Thymus (tissue), 14 donors: ENCODE measurements at places on chromosomes 13 and 19. TPM values are rescaled to one million over a fixed set of nuclear protein-coding genes. Genes with fewer than 3 reads are reported as not detected.

The URAD gene
- 0.38 TPM for total RNA-seq

DNA sequence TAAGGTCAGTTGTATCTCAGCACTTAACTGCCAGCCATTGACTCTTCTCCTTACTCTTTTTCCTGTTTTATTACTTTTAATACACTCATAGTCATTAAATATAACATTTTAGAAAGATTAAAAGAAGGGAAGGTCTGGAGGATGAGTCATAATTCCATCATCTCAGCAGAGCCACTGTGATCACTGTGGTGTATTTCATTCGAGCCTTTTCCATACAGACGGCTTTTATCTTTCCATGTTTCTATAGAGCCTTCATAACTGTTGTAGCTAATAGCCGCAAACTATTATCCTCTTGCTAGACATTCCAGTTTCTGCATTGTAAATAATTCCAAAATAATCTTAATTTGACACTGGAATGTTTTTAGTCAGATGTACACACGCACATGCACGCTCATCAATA lies 4.7 kb upstream of the FLT1 start:
- no peak for DNase-seq
- H3K4me3 ChIP-seq = no peak overlapping the region
- H3K27me3 ChIP-seq = peaks cover 40% of the 10 kb centered on the region
- H3K4me1 ChIP-seq = no peaks in the 10 kb centered on the region
- H3K36me3 ChIP-seq = no peaks in the 10 kb centered on the region
- no peak overlapping the region for H3K27ac ChIP-seq

DNA sequence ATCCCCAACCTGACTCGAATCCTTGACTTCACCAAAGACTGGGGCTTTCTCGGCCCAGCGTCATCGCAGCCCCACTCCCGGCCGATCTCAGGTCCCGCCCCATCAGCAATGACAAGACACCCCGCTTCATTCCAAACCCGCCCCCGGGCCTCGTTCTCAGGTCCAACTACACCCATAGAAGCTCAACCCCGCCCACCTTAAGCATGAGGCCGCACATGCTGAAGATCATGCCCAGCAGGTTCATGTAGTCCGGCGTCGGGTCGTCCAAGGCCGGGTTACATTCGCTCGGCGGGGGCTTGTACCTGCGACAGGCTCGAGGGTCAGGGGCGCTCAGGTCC lies 2.3 kb downstream of the WDR83 start:
- peak overlapping the region; percentile 91 for H3K27ac ChIP-seq
- H3K4me1 ChIP-seq = peaks cover 22% of the 10 kb centered on the region
- H3K27me3 ChIP-seq = no peaks in the 10 kb centered on the region
- H3K36me3 ChIP-seq = peaks cover 36% of the 10 kb centered on the region
- peak overlapping the region; percentile 99 for H3K4me3 ChIP-seq
- no peak for DNase-seq

DNA sequence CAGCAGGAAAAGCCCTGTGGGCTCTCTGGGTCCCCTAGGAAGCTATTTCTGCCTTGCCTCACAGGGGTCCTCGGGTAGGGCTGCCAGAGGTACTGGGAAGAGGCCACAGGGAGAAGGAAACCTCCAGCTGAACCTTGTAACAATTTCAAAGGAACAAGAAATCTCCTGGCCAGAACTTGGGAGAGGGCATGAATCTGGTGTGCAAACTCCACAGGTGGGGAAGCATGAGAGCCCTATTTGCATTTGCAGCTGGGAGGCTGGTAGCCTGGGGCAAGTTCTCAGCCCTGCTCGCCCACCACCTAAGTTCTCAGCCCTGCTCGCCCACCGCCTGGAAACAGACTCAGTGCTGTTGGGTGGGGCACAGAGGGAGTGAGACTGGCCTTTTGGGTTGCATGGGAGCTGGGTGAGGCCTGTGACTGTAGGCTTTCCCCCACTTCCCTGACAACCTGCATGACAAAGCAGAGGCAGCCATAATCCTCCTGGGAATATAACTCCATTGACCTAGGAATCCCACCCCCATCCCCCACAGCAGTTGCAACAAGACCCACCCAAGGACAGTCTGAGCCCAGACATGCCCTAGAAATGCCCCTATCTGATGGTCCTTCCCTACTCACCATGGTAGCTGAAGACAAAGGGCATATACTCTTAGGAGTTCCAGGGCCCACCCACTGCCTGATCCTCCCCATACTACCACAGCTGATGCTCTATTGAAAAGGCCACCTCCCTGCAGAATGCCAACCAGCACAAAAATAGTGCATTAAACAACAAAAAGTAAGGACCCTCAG lies 11.7 kb downstream of the UGGT2 start:
- no peaks in the 10 kb centered on the region for H3K27me3 ChIP-seq
- no peaks in the 10 kb centered on the region for H3K36me3 ChIP-seq
- no peaks in the 10 kb centered on the region for H3K4me1 ChIP-seq
- H3K4me3 ChIP-seq = no peak overlapping the region
- no peak overlapping the region for H3K27ac ChIP-seq

The NXNL1 gene
- not detected for total RNA-seq

The CD70 gene
- total RNA-seq = 4.0 TPM

The SLC8A2 gene
- 0.14 TPM for total RNA-seq

The IGSF23 gene
- 0.05 TPM for total RNA-seq

GRCh38 chr13:113083402-113084061 lies 22.1 kb upstream of the F7 start:
- peaks cover 3% of the 10 kb centered on the region for H3K4me1 ChIP-seq
- no peaks in the 10 kb centered on the region for H3K36me3 ChIP-seq
- no peak overlapping the region for H3K4me3 ChIP-seq
- H3K27me3 ChIP-seq = no peaks in the 10 kb centered on the region

The LRRC63 gene
- 1.2 TPM for total RNA-seq

DNA sequence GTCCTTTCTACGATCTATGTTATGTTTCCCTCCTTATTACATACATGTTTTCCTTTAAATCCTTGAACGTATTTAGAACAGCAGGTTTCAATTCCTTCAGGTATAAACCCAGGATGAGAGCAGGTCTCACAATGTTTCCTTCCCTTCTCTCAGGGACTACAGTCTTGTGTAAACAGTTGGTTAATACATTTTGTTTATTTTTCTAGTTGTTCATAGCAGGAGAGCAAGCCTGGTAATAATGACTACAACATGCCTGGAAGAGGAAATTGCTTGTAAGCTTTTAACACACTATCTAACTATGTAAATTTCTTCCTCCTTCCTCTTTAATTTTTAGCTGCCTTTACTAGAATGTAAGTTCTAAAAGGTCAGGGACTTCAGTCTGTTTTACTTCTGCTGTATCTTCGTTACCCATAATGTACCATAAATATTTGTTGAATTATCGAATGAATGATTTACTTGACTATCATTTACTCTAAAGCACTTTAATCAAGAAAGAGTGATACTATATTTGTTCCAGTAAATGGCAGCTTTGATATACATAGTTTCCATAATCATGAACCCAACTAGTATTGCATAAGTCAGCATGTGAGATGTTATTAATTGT lies 28.9 kb upstream of the TNFRSF19 start:
- H3K27me3 ChIP-seq = peaks cover 3% of the 10 kb centered on the region
- H3K36me3 ChIP-seq = no peaks in the 10 kb centered on the region
- no peak overlapping the region for H3K27ac ChIP-seq

The SCEL gene
- total RNA-seq = 1.1 TPM

The RNF113B gene
- not detected for total RNA-seq

The NLRP7 gene
- 0.19 TPM for total RNA-seq

DNA sequence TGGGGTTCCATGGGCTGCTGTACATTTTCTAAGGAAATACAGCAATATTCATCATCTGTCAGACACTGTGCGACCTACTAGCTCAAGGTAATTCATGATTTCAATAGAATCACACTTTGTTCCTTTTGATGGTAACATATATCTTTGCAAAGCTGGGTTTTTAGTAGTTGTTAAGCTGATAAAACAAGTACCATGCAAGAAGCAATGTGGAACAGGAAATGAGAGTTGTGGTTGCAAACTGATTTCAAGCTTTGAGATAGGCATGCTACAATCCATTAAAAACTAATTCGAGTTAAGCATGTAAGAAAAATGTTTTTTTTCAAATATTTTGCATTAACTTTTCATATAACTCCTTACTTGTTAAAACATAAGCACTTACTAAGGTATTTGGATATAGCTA lies 6.8 kb upstream of the MBNL2 start:
- DNase-seq = peak; percentile 50
- no peaks in the 10 kb centered on the region for H3K36me3 ChIP-seq
- H3K4me1 ChIP-seq = peaks cover 26% of the 10 kb centered on the region
- no peak overlapping the region for H3K27ac ChIP-seq

DNA sequence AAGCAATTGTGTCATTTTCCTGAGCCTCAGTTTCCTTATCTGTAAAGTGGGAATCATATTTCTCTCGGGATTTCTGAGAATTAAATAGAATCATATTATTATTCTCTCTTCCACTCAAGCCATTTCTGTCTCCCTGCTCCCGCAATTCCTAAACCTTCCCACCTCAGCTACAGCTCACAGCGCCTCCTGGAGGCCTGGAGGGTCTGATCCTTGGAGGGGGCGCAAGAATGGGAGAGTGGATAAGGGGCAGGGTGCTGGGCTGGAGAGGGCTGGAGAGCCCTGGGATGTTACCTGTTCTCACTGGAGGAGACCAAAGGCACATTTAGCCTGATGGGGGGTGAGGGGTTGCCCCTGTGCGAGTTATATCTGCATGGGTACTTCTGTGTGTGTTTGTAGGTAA lies 31.1 kb upstream of the CYP2S1 start:
- H3K36me3 ChIP-seq = no peaks in the 10 kb centered on the region
- H3K27me3 ChIP-seq = no peaks in the 10 kb centered on the region
- H3K4me3 ChIP-seq = no peak overlapping the region
- no peak overlapping the region for H3K27ac ChIP-seq

GRCh38 chr13:20923272-20923671 lies 20.7 kb upstream of the XPO4 start:
- no peaks in the 10 kb centered on the region for H3K27me3 ChIP-seq
- H3K36me3 ChIP-seq = no peaks in the 10 kb centered on the region
- no peak overlapping the region for H3K4me3 ChIP-seq
- DNase-seq = no peak

GRCh38 chr19:35773020-35773806 lies 2.2 kb upstream of the ARHGAP33 start:
- DNase-seq = no peak
- H3K36me3 ChIP-seq = peaks cover 6% of the 10 kb centered on the region
- no peak overlapping the region for H3K27ac ChIP-seq
- no peak overlapping the region for H3K4me3 ChIP-seq
- H3K4me1 ChIP-seq = peaks cover 7% of the 10 kb centered on the region

DNA sequence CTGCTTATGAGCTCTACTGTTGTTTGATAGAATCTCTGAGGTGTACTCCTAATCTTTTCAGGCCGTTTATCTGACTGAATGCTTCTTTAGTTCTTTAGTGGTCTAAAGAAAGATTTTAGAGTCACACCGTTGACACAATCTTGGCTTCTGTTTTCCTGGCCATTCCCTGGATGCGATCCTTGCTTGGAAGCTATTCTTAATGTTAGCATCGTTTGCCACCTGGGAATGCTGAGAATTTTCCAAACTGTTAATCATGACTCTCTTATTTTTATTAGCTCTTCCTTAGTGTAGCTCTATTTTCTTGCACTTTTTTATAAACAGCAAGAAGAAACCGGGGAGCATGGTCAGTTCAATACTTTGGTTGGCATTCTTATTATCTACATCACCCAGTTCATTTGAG lies 281.0 kb upstream of the PCDH20 start:
- H3K36me3 ChIP-seq = no peaks in the 10 kb centered on the region
- H3K4me3 ChIP-seq = no peak overlapping the region
- H3K27me3 ChIP-seq = no peaks in the 10 kb centered on the region
- DNase-seq = no peak

The FAM187B gene
- not detected for total RNA-seq

GRCh38 chr13:38582133-38582532 lies 104.7 kb upstream of the FREM2 start:
- no peaks in the 10 kb centered on the region for H3K4me1 ChIP-seq
- H3K27ac ChIP-seq = no peak overlapping the region
- peak; percentile 28 for DNase-seq
- no peaks in the 10 kb centered on the region for H3K27me3 ChIP-seq

DNA sequence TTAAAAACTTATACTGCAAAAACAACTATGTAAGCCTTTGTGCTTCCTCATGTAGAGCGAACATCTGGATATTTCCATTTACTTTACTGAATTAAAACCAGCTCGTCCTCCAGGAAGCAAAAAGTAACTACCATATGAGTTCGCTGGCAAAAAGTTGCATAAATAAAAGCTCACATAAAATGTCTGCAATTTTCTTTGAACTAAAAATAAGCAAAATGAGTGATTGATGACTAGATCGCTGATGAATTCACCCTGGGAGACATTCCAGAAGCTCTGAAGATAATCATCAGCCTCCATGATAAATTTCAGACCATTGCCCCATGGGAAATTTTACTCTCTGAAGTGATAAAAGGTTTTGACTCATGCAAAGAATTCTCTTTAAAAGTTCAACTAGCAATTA lies 67.3 kb upstream of the SACS start:
- no peaks in the 10 kb centered on the region for H3K4me1 ChIP-seq
- H3K4me3 ChIP-seq = no peak overlapping the region
- peaks cover 2% of the 10 kb centered on the region for H3K27me3 ChIP-seq
- H3K36me3 ChIP-seq = no peaks in the 10 kb centered on the region
- DNase-seq = no peak
